A549 treated with Mapracorat at 1 μM for 4 hours (cell line): ENCODE measurements at places on chromosomes 3 and 15. TPM values are rescaled to one million over a fixed set of nuclear protein-coding genes. Genes with fewer than 3 reads are reported as not detected.

Gene EFCAB12
- 0.59 to 0.95 TPM (median 0.85 TPM) in 5 replicates for total RNA-seq

Gene ZSCAN29
- total RNA-seq, result 7.1 to 9.5 TPM (median 8.2 TPM) in 5 replicates

Gene DZIP1L
- 9.2 to 10.9 TPM (median 10.0 TPM) in 5 replicates for total RNA-seq

Gene BSN
- total RNA-seq, result 0.09 to 0.41 TPM (median 0.13 TPM) in 5 replicates

Gene A4GNT
- total RNA-seq, result not detected in 5 replicates

Gene OIP5
- total RNA-seq, result 12.7 to 14.7 TPM (median 13.9 TPM) in 5 replicates

Gene GHRL
- not detected in 5 replicates for total RNA-seq

Gene GP5
- total RNA-seq, result 0.04 TPM in 1 of 5 replicates, not detected in the others

Gene FBXW12
- not detected in 5 replicates for total RNA-seq

Gene CPN2
- not detected in 5 replicates for total RNA-seq

Gene CNTN6
- total RNA-seq, result not detected in 5 replicates

Gene HRG
- not detected in 5 replicates for total RNA-seq

Gene HEG1
- total RNA-seq, result 6.5 to 11.3 TPM (median 9.1 TPM) in 5 replicates

Gene LIPC
- total RNA-seq, result 0.09 to 0.15 TPM (median 0.14 TPM) in 4 of 5 replicates, not detected in the other

Gene PRR20G
- 0.97 to 1.6 TPM (median 1.3 TPM) in 5 replicates for total RNA-seq

Gene ZPLD1
- not detected in 5 replicates for total RNA-seq

Gene GOLGA8G
- not detected in 5 replicates for total RNA-seq

Gene C3orf80
- total RNA-seq, result 1.4 to 1.6 TPM (median 1.5 TPM) in 5 replicates

Gene TRPM1
- total RNA-seq, result not detected in 5 replicates
